Activated CD4-positive, CD25-positive, alpha-beta regulatory T cell treated with anti-CD3 and anti-CD28 coated beads, Interleukin-2, amount 50 U/mL, for 24 hours (primary cell): ENCODE measurements at places on chromosomes 4 and X.

GRCh38 chr4:78313754-78314120, 237.8 kb upstream of the ANXA3 start:
- no peak for ATAC-seq

DNA sequence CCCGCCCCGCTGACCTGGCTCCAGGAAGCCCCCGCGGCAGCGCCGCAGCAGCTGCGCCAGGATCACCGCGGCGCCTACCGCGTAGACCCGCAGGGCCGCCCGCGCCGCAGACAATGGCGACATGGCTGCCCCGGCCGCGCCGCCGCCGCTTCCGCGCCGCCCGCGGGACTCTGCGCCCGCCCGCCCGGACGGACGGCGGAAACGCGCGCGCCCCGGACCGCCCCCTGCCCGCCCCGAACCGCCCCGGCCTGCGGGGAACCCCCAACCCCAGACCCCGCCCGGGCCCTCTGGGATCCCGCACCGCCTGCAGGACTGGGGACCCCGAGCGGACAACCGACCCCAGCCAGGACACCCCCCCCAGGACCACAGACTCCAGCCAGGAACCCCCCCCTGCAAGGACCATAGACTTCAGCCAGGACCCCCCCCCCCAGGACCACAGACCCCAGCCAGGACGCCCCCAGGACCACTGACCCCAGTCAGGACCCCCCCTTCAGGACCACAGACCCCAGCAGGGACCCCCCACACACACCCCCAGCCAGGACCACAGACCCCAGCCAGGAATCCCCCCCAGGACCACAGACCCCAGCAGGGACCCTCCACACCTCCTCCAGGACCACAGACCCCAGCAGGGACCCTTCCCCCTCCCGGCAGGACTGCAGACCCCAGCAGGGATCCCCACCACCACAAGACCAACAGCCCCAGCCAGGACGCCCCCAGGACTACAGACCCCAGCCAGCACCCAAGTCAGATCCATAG, at the start of the genes DHRSX and ZBED1:
TSS of gene DHRSX (minus strand) at position 174 of the 756 bp plus-strand sequence. CDS start at position 123, 51 bp downstream.
TSS of gene ZBED1 (minus strand) at position 174 of the 756 bp plus-strand sequence. CDS start 10,257 bp downstream, outside the sequence.
- peak; percentile 71 for ATAC-seq

DNA sequence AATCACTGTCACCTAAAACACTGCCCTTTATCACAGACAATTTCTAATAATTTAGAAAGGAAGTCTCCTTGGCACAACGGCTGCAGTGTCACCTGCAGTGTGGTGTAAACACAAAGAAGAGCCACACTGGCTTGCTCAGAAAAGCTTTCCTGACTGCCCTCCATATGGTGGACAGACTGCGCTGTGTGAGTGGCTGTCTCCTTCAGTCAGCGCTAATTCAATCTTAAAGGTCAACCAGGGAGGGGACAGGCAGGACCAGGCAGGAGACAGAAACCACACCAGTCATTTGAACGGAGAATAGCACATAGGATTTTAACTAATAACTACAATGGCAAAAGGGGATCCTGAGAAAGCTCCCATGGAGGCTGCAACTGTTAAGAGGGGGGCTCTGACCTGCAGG, 132.1 kb downstream of the NSUN7 start:
- ATAC-seq, result no peak

DNA sequence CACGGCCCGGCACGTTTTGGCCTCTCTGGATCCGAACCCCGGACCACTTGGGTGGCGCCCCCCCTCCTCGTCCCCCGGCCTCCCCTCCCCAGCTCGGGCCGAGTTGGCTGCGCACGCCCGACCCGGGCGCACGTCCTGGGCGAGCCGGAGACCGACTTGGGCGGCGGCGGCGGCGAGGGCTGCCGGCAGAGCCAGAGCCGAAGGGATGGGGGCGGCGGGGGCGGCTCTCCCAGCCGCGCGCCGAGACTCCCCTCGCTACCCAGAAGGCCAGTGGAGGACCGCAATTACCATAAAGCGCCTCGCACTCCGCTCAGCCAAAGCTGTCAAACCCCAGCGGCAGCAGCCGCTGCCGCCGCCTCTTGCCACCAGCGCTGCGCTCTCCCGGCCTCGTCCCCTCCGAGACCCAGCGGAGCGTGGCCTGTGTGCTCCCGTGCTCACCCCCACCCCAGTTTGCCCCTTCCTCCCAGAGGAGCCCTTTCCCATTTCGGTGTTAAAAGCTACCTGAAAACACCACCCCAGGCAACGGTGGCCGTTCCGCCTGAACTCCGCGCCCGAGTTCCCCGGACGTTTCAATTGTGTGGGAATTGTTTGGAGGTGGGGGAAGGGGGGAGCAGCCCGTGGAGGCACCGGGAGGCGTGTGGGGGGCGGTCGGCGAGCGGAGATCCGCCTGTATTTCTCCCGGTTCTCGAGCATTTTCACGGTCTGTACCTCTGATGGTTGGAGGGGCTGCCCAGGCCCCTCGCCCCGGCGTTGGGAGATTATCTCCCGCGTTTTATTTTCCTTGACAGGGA, 701 bp upstream of the BCOR start:
- peak; percentile 22 for ATAC-seq

- ATAC-seq, result no peak
Measured at GRCh38 chr4:79723507-79723906, 315.5 kb upstream of the GK2 start.

GRCh38 chrX:19683817-19684216, 168.5 kb upstream of the MAP3K15 start:
- ATAC-seq, result peak; percentile 23

DNA sequence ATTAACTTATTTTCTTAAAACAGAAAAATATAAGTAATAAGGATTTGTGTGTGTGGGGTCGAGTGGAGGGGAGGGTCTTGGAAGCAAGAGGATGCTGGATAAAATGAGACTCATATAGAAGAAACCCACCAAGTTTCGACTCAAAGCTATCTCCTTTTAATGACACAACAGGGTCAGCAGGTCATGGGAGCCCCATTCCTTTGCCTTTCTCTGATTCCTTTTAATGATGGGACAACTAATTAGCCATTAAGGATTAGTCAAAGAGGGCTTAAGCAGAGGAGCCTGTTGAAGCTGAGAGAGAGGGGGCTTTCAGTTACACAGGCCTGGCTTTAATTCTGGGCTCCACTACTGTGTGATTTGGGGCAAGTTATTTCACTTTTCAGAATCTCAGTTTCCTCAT, 102.8 kb downstream of the GPR50 start:
- ATAC-seq, result no peak

DNA sequence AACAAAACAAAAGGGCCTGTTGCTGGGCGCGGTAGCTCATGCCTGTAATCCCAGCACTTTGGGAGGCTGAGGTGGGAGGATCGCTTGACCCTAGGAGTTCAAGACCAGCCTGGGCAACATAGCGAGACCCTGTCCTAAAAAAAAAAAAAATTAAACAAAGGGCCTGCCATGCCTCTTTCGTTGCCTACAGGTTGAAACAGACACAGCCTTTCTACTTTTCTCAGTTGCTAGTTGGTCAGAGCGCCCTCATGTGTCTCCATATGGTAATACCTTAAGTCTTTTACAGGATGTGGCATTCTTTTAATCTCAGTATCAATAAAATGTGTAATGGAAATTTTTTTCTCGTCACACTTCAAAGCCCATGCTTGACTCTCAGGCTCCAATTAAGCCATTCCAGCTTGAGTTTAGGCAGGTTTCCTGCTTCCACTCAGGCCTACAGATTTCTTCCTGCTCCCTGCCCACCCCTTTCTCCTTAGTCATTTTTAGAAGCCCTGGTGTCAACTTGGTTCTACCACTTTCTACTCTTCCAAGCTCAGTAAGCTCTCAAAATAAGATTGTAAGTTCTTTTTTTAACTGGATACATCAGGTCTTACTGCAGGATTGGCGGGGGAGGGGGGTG, 4.6 kb upstream of the SOWAHD start:
- peak; percentile 31 for ATAC-seq

- no peak for ATAC-seq
Measured at GRCh38 chr4:118390121-118390520, 37.3 kb upstream of the PRSS12 start.

- ATAC-seq, result no peak
Measured at GRCh38 chrX:16199343-16199742, 32.1 kb downstream of the MAGEB17 start.

DNA sequence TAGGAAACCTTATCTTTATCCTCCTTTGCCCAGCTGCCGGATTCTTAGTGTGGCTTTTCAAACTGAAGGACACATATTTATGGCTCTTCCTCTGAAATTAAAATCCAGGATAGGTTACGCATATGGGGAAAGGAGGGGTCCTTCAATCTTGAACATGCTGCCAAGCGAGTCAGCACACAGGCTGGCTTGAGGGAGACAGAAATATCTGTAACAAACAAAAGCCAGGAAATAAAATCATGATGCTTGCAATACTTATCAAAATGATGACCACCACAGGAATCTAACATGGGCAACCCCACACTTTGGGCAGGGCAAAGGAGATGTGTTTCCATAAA, 196.4 kb upstream of the LDB2 start:
- no peak for ATAC-seq

DNA sequence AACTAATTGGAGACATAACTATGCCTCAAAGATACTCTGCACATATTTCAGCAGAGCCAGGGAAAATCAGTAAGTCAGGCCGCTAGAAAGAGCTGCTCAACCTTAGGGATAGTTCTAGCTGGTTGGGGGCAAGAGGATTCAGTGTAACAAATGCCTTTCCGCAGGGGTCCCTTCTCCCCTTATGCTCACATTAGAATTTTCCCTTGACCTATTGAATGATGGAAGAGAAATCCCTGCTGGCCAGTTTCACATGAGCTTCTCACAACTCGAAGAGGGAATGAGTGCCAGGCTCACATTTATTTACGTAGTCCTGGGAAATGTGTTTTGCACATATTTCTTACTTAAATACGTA, 66.2 kb upstream of the USP9X start:
- ATAC-seq, result no peak

DNA sequence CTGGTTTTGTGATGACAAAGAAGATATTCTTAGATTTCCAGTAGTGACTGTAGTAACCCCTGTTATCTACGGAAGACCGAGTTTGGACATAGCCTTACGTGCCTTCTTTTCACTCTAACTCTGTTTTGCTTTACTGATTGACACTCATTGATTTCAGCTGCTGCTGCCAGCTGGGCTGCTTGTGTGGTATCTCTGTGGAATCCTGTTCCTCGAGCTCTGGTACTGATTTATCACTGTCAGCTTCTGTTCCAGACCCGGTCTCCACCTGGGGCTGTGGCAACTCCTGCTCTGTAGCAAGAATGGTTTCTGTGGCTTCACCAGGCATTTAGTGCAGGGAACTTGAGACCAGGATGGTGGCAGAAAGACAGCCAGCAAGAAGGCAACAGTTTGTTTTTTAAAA, 24.6 kb upstream of the LAP3 start:
- no peak for ATAC-seq

DNA sequence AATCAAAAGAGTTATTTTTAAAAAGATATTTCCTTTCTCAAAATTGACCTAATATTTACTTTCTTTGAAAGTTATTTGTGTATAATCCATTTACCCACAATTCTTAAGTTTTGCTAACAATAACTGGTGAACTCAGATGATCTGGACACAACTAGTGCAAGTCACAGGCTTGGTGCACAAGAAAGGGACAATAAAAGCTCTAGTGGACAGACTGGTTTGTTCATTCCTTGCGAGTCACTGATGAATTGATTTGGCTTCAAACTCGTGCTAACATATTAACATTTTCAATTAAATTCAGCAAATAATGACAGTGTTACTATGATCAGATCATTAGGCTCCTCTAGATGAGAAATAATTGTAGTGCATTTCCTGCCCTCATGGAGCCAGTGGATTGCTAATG, 169.2 kb downstream of the BMPR1B start:
- ATAC-seq, result no peak

GRCh38 chr4:6298035-6298434, 28.4 kb downstream of the WFS1 start:
- ATAC-seq, result no peak

- no peak for ATAC-seq
Measured at GRCh38 chrX:140343226-140343868, 161.5 kb downstream of the SOX3 start.

DNA sequence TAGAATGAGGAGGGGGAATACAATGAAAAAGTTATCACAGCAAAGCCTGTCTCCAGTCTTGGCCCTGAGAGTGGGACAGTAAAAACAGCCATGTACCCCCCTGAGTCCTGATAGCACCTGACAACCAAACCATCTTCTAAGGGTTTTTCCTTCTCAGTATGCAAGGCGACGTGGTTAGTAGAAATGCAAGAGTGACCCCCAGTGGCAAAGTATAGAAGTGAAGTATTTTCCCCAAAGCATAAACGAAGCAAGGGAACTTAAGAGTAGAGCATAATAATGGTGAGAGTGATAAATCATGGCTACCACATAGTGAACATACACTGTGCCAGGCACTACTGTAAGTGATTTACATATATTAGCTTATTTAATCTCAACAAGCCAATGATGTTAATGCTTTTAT, 52.8 kb downstream of the FAM47C start:
- no peak for ATAC-seq

DNA sequence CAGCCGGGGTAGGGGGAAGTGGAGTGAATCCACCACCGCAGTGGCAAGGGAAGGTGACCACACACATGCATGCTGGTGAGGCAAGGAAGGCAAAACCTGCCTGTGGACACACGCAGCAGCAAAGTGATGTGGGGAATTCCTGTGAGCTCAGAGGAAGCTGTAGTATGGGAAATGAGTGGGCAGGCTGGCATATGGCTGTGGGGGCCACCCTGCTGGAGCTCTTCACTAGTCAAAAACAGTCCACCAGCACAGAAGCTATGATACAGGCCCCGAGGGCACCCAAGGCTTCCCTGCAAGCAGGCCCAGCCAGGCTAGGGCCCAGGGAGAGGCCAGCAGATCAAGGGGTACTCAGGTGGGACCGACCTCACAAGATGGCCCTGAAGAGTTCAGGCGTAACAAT, 239.1 kb downstream of the CHM start:
- ATAC-seq, result no peak

- ATAC-seq, result no peak
Measured at GRCh38 chr4:100962698-100963097, 384.6 kb downstream of the PPP3CA start.

- no peak for ATAC-seq
Measured at GRCh38 chr4:88439161-88439760, 17.7 kb upstream of the HERC5 start.

DNA sequence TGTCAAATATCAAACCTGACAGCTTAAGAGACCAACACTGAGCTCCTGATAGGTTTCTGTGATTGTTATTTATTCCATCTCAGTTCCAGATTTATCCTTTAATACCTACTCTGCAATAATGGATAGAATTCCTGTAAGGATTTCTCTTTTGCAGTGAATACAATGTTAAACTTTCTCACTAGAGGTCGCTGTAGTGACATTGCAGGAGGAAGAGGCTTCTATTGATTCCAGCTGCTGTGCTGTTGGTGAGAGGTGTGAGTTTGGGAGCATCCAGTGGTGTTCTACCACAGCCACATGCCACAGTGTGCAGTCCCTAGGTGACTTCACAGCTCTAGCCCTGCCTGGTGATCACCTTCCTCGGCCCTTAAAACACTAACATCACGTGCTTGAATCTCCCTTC, 34.6 kb upstream of the DCAF8L2 start:
- no peak for ATAC-seq

- ATAC-seq, result no peak
Measured at GRCh38 chr4:4693258-4693657, 151.4 kb upstream of the STX18 start.

GRCh38 chr4:96094183-96094582, 254.3 kb downstream of the PDHA2 start:
- no peak for ATAC-seq
